Kidney glomerular epithelial cell (primary cell): ENCODE measurements at places on chromosomes 6 and 20.

DNA sequence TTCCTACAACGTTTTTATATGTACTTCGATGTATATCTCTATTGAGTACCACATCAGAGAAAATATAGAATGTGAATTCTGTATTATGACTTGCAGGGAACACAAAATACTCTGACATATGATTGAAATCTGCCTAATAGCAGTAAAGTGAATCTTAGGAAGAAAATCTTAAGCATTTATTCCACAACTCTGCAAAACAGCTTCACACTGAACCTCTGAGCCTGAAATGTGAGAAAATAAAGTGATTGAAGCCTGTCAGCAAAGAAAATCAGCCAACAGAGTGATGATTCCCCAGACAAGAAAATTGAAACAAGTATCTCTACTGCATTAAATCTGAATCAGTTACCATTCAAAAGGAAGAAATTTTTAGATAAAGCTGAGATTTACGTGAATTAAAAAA, 499.5 kb upstream of the RNF217 start:
- no peak for DNase-seq

GRCh38 chr6:44456070-44456965, 68.8 kb downstream of the CDC5L start:
- DNase-seq, result peak; percentile 71

DNA sequence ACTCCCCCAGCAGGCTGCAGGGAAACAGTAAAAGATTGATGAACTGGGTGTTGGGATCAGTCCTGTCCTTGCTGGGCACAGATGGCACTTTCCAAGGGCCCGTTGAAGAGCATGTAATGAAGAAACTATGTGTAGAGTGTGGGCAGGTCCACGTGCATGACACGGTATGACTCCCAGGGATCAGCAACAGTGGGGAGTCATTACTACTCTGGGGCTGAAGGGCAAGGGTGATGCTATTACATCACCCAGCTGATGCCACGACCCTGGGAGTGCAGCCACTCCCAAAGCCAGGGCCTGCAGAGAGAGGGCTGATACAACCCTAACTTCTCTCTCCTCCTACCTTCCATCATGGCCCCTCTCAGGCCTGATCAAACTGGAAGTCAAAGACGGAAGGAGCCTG, 20.1 kb downstream of the KCNK17 start:
- DNase-seq, result no peak

- no peak for DNase-seq
These were observed 1108.1 kb downstream of the GRIK2 start for GRCh38 chr6:102501615-102502014.

DNA sequence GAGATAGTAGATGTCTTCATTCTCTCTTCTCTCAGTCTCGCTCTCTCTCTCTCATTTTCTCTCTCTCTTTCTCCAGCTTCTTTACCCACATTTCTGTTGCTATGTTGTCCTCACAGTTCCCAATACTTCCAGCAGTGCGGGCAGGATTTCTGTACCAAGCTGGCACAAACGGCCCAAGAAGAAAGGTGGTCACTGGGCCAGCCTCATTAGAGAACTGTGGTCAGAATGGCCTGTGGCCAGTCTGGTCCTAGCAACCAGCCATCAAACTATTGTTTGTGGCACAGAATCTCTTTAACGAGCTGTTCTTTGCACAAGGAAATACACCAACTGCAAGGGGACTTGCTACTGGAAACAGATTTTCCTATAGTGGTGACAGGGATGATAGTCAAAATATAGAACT, 81.3 kb downstream of the SEL1L2 start:
- no peak for DNase-seq

DNA sequence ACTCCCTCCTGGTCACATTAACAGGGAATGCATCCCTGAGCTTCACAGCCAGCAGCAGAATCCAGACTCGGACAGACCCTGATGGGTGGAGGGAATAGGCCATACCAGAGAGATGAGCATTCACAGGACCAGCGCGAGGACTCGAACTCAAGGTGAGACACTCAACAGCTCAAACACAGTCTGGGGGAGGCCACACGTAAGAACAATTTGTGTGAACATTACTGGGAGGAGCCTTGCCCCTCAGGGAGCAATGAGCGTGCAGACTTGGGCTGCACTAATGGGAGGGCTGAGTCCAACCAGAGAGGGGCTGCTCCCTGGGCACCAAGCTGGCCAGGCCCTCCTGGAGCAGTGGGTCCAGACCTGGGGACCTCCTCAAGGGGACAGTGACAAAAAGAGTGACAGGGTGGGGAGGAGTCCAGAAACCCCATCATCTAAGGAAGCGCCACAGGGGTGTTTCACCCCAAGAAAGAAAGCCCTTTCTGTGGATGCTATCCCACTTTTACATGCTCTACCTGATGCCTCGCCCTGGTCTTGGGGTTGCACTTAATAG, 118.4 kb downstream of the MRPL14 start:
- no peak for DNase-seq

- no peak for DNase-seq
These were observed 283.0 kb upstream of the MARCKS start for GRCh38 chr6:113574147-113574546.

GRCh38 chr6:143363299-143363698, 87.2 kb downstream of the ADAT2 start:
- no peak for DNase-seq

GRCh38 chr20:25187220-25187619, 8.3 kb upstream of the ENTPD6 start:
- no peak for DNase-seq

DNA sequence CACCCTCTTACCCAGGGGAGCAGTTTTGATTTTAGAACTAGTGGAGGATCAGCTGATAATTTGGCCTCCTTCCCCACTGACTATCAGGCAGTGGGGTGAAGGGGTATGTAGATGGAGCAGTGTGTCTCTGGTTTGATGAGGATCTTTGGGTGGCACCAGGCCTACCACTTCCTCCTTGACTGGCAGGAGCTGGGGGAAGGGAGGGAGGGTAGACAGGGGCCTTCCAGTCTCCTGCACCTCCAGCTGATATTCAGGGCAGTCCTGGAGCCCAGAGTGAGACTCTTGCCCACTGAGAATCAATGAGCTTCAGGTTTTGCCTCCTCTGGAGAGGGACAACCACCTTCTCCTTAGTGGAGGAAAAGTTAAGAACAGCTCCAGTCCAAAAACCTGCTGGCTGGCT, 3.2 kb downstream of the DEF6 start:
- no peak for DNase-seq

- peak; percentile 80 for DNase-seq
These were observed 91.9 kb downstream of the FOXF2 start for GRCh38 chr6:1481286-1481685.

DNA sequence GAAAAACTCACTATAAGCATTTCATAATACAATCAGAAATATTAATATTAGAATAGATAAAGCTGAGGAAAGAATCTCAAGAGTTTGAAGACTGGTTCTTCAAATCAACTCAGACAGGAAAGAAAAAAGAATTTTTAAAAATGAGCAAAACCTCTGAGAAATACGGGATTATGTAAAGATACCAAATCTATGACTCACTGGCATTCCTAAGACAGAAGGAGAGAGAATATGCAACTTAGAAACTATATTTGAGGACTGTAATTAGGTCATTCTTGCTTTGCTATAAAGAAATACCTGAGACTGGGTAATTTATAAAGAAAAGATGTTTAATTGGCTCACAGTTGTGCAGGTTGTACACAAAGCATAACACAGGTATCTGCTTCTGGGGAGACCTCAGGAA, 665.1 kb downstream of the RNF144B start:
- peak; percentile 58 for DNase-seq

- peak; percentile 44 for DNase-seq
These were observed 111.0 kb upstream of the TFAP2D start for GRCh38 chr6:50602292-50602691.

GRCh38 chr20:4876301-4876700, 125.0 kb downstream of the SLC23A2 start:
- no peak for DNase-seq

GRCh38 chr6:134315189-134315588, 2.7 kb downstream of the SGK1 start:
- no peak for DNase-seq

GRCh38 chr6:134454794-134455193, 136.9 kb upstream of the SGK1 start:
- peak; percentile 10 for DNase-seq

DNA sequence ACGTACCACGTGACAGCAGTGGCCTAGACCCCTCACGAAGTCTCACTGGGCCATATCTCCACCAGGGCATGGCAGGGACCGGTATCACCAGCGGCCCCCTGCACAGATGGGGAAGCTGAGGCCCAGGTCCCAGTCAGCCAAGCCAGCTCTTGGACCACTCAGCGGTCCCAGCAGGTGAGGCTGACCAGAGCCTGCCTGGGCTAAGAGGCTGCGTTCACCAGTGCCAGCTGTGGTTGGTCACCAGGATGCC, 2.6 kb upstream of the MRGBP start:
- no peak for DNase-seq

GRCh38 chr6:166662690-166663089, 35.6 kb upstream of the RPS6KA2 start:
- DNase-seq, result no peak

- no peak for DNase-seq
These were observed 256.6 kb downstream of the EYS start for GRCh38 chr6:65450451-65450850.

DNA sequence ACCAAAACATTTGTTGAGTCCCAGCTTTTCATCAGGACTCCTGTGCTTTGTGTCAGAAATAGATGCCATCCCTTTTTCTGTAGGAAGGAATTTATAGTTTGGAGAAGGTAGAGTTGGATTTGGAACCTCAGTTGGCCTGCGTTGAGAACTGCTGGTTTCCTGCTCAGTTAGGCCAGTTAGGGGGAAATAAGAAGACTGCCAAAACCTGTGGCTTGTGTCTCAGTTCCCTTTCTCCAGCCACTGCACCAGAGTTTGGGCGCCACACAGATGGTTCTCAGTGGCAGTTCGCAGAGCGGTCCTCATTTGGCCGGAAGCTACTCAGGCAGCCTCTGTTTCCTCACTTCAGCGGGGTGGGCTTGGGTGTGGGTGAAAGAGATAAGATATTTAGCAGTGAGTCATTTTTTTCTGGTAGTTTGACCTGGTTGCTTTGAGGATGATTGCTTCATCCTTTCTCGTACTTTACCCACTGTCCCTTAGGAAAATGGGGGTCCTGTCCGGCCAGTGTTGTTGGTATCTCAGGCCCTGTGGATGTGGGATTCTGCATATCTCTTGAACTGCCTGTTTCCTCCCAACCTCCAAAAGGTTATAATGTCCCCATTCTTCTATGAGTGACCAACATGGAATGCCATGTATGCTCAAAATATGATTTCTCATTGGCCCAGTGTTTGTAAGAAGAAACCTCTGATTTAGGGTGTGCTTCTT, 53.7 kb downstream of the JARID2 start:
- DNase-seq, result no peak

DNA sequence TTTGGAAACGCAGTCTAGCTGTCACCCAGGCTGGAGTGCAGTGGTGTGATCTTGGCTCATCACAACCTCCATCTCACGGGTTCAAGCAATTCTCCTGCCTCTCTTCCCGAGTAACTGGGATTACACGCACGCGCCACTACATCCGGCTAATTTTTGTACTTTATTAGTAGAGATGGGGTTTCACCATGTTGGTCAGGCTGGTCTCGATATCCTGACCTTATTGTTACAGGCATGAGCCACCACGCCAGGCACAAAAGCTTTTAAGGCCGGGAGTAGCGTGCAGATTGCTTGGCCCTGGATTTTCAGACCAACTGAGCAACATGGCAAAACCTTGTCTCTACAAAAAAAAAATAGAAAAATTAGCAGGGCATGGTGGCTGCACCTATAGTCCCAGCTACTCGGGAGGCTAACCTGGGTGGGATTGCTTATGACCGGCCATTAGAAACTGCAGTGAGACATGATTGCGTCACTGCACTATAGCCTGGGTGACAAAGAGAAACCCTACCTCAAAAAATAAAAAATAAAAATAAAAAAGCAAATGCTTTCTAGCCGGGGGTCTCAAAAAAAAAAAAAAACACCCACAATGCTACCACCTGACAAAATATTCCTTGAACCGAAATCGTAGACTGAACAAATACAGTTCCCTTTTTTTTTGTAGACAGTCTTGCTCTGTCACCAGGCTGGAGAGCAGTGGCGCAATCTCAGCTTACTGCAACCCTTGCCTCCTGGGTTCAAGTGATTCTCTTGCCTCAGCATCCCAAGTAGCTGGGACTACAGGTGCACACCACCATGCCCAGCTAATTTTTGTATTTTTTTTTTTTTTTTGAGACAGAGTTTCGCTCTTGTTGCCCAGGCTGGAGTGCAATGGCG, 15.0 kb downstream of the RBM39 start:
- DNase-seq, result no peak

GRCh38 chr6:72683797-72684196, 61.9 kb downstream of the KCNQ5 start:
- DNase-seq, result no peak

- peak; percentile 36 for DNase-seq
These were observed 2.0 kb downstream of the ATXN1 start for GRCh38 chr6:16759181-16759645.

DNA sequence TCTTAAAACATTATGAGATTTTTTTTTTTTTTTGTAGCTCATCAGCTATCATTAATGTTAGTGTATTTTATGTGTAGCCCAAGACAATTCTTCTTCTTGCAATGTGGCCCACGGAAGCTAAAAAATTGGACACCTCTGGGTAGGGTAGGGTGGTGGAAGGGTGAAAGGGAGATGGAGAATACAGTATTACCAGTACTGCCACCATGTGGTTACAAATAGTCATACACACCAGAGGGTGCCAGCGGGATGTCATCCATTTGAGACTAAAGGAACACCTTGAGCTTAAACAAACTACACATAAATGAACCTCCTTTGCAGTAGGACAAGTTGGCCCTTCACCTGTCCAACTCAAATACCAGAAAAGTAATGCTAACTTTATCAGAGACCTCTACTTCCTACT, 601.9 kb downstream of the HTR1B start:
- peak; percentile 7 for DNase-seq

- DNase-seq, result peak; percentile 67
These were observed 212.8 kb upstream of the PROKR2 start for GRCh38 chr20:5529331-5530148.

DNA sequence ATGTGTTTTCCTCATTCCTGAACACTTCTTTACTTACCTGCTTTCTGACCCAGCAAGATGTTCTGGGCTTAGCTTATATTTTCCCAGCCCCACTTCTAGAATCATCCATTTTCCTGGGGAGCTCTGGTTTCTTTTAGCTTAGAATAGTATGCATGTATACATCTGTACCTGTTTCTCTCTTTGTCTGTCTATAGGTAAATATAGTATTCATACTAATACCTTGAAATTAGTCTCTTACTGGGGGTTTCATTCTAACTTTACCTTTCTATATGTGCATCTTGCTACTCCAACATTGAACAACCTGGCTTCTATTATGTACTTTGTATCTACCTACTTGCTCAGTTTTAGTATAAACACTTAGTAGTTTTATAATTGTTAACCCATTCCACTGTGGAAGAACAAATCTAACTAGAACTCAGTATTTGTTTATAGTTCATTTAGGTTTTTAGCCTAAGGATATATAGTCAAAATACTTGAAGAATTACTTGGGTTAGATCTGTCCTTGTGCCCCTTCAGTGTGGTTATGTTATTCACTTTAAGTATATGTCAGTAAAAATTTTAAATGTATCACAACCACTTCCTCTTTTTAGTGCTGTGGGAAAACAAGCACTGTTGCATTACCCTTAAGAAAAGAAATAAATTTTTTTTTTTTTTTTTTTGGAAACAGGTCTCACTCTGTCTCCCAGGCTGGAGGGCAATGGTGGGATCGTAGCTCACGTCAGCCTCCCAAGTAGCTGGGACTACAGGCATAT, 54.0 kb downstream of the ASXL1 start:
- DNase-seq, result no peak
